Fibroblast of lung (primary cell): ENCODE measurements at places on chromosomes 1 and 21.
A peak's percentile ranks its signal among the peaks of the same experiment; 100 is the strongest.

GRCh38 chr1:51636191-51636590 is 19.3 kb downstream of the OSBPL9 start:
- DNase-seq, result no peak

- DNase-seq, result no peak
These were observed 109.0 kb downstream of the ERG start for GRCh38 chr21:38389354-38389676.

DNA sequence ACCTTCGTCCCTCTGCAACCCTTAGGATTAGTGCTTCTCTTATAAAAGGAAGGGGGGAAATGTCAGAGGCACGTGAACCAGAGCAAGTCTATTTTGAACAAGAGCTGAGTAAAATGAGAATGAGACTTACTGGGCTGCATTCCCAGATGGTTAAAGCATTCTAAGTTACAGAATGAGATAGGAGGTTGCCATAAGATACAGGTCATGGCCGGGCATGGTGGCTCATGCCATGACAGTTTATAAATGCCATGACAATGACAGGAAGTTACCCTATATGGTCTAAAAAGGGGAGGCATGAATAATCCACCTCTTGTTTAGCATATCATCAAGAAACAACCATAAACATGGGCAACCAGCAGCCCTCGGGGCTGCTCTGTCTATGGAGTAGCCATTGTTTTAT is 2.5 kb upstream of the AQP10 start:
- no peak for DNase-seq

DNA sequence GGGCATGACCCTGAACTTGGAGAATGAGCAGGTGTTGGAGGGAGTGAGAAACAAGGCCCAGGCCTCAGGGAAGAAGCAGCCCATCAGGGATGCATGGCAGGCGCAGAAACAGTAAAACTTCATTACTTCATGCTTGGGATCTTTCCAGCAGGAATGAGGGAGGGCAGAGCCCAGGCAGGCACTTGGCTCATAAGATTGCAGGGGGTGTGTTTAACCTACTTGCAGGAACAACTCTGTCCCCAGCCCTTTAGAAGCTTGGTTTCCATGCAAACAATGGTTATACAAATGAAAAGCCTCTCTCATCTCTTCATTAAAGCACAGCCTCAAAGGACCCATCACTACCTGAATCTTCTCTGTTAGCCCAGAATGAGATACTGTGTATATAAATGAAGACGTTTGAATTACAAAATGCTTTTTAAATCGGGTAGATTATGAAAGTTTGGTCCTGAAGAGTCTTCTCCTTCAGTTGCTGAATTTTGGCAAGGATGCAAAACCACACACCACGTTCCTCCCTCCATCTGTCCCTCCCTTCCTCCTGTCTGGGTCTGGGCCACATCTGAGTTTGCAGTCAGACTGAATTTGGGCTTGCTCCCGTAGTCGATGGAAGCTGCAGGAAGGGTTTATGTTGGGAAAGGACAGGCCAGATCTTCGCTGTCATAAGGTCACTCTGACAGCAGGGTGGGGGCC is 154.4 kb upstream of the KLHDC7A start:
- no peak for DNase-seq

- no peak for DNase-seq
These were observed 469.5 kb upstream of the CHRM3 start for GRCh38 chr1:238916828-238917227.

GRCh38 chr1:218527737-218528136 is 182.6 kb downstream of the TGFB2 start:
- peak; percentile 61 for DNase-seq

DNA sequence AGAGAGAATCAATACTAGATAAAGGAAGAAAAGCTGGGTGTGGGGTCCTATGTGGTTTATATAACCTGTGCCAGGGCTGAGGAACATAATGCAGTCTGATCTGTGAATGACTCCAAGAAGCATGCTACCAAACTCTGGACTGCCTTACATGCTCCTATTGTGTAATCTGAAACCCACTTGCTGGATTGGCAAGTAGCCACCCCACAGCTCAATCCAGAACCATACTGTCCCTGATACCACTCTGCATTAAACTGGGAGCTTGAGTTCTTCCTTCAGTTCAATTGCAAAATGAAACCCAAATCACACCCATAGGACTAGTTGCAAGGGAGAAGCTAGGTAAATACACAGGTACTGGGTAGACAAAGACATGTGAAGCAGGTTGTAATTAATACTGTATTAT is 115.4 kb upstream of the NEGR1 start:
- peak; percentile 86 for DNase-seq

DNA sequence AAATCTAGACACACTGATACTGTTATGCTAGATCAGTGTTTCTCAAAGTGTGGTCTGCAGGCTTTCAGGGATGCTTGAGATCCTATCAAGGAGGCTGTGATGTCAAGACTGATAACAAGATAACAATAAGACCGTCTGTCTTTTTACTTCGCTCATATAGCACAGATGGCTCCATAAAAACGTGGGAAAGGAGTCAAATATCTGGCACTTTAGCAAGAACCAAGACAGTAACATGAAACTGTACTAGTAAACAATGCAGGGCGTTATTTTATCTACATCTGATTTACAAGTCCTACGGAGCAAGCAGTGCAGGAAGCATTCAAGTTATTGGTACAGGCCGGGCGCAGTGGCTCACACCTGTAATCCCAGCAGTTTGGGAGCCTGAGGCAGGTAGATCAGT is 3.6 kb upstream of the SPRR3 start:
- DNase-seq, result no peak

GRCh38 chr1:116538544-116538943 is 32.3 kb downstream of the CD58 start:
- peak; percentile 75 for DNase-seq

DNA sequence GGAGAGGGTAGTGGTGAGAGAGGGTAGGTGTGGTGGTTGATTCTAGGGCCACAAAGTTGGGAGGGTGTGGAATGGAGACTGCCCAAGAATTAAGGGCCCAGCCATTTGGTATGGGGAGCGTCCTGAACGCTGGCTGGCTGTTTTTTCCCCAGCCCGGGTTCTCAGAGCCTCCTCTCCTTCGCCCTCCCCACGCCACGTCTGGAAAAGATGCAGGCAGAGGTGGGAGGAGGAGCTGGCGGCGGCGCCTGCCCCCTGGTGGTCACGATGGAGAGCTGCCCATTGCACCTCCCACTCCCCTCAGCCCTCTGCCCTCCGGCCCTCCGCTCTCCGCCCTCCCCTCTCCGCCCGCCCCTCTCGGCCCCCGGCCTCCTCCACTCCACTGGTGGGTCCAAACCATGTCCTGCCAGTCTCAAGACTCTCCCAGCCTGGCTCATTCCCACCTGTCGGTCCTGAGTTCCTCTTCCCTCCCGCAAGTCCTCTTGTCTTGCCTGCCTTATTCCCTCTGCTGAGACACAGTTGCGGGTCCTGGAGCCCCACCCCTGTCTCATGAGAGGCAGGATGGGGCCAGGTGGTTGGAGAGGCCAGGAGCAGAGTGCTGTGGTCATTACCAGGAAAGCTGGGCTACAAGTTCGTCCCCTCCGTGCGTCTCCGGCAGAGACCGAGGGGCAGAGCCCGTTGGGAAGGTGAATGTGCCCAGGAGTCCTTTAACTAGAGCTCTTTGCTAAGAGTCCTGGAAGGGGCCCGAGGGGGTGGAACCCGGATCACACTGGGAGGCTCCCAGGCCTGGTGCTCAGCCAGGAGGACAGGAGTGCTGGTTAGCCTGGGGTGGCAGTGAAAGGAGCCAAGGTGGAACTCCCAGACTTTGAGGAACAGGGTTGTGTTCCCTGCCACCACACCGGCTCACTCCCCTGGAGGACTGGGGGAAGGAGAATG is 22.6 kb downstream of the ETNK2 start:
- peak; percentile 59 for DNase-seq

DNA sequence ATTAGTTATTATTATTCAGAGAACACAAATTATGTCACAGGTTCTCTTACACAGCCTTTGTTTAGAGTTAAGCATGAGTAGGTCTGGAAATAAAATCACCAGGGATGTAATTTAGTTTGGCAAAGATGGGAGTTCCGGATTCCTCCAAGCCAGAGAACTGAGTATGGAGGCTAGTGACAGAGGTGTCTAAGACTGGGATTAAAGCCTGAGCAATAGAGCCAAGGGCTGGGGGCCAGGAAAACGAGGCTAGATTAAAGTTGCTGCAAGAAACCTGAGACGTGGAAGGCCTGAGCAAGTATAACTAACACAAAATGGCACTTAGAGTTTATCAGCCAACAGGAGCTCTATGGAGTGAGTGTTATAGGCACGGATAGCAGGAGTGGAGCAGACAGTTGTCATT is 381.6 kb downstream of the SRGAP2C start:
- no peak for DNase-seq

DNA sequence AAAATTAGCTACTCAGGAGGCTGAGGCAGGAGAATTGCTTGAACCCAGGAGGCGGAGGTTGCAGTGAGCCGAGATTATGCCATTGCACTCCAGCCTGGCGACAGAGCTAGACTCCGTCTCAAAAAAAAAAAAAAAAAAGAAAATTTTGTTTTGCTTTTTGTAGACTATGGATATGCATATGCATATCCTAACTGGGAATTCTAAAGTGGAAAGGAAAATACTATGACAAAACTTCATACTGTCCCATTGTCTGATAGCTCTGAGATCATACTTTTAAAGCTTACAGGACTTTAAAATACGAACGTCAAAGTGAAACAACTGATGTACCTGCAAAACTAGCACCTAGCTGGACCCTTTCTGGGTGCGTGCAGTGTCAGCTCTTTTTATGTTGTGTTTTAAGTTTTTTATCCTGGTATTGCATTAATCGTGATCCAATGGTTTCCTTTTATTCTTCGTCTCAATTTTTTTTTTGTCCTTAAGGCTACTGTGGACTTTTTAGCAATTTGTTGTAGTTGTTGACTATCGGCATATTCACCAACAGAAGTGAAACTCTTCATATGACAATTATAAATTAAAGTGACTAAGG is 19.2 kb downstream of the SPRTN start:
- DNase-seq, result no peak

GRCh38 chr21:42614811-42615351 is 38.5 kb upstream of the PDE9A start:
- DNase-seq, result no peak

- no peak for DNase-seq
These were observed 91.8 kb downstream of the ZZZ3 start for GRCh38 chr1:77590651-77591050.

DNA sequence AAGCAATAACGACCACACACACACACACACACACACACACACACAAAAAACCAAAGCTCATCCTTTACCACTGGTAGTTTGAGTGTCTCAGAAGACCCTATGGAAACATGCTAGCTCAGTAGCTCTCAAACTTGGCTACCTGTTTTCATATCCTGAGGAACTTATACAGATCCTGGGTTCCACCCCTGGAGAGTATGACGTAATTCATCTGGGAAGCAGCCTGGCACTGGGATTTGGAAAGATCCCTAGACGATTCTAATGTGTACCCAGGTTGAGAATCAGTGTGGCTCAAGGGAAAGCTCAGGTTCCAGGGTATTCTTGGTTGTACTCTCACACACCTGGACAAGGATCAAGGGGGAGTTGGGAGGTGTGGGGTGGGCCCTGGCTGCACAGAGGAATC is 85.9 kb downstream of the SELENOF start:
- no peak for DNase-seq

GRCh38 chr1:3234956-3235355 is 166.0 kb downstream of the PRDM16 start:
- no peak for DNase-seq

DNA sequence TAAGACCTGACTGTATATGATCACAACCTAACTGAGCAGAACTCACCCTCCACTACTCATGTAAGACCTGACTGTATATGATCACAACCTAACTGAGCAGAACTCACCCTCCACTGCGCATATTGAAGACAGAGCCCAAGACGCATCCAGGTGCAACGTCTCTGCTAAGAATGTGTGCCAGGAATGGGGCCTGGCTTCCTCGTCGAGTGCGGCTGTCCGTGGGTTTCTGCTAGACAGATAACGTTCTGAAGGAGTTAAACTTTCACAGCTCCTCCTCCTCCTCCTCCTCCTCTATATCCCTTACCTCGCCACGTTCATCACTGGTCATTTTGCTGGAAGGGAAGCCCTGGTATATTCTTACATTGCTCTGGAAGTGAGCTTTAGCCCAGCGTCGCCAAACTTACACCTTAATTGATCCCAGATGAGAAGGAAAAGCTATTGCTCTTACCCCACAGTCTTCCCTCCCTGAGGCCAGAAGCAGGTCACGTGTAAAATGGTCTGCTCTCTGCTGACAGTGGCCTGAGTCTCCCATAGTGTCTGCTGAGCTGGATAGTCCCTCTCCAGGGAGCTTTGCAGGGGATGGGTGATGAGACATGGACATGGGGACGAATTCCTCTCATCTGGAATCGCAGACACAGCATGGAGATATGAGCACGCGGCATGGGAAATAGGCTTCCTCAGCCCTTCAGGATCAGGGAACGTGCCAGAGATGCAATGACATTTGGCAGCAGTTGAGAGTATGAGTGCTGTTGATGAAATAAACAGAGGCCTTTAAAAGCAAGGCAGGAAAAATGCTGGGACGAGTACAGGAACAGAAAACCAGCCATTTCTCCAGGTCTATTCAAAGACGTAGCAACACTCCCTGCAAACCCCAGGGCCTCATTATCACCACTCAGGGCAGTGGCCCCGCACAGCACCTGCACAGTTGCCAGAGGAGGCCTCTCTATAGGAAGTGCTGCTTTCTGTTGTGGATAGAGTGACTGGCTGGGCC is 528.1 kb downstream of the KIF26B start:
- DNase-seq, result no peak

DNA sequence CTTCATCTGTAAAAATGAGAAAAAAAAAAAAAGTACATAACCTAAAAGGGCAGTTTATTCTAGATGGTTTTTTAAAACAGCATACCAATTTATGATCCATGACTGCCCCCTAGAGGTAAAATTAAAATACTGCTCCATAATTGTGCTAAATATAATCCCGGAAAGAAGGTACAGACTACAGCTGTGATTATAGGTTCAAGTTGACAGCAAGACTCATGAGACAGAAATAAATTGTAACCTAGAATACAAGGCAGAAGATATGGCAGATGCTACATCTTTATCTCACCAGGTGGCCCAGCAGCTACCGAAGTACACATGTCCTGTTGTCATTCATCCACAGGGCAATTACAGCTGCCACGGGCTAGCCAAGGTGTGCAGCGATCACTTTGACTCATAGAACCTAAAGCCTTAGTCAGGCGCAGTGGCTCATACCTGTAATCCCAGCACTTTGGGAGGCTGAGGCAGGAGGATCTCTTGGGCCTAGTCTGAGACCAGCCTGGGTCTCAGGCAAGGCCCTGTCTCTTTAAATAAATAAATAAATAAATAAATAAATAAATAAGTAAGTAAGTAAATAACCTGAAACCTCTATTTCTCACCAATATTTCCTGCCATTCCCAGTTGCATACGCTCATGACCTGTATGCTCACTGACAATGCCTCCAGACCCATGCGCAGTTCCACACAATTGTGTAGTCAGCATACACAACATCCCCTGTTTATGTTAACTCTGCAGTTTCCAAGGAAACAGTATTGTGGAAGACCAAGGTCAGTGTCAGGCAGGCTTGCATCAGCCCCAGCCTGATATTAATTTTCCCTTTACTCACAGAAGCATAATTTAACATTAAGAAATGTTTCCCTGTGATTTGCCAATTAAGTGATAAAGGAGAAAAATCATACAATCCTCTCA is 18.3 kb upstream of the PPIE start:
- DNase-seq, result peak; percentile 32

GRCh38 chr1:54302549-54302948 is 102.6 kb downstream of the MRPL37 start:
- DNase-seq, result no peak
